ENCODE measurements at places on chromosomes 5 and 9.

DNA sequence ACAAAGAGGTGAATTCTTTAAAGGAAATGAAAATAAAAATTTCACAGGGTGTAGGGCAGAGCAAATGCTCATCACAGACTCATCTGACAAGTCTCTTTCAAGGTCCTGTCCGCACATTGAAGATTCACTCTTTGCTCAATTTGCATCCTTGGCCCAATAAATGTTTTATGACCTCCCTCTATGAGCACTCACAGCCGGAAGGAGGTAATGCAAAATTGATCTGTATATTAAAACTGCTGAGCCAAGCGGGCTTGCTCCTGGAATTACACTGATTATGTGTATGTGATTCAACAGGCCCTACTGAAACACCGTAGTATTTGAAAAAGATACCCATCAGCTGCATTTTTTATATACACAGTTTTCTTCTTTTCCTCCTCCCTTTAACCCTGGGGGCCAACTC, 246.8 kb downstream of the IZUMO3 start:
- no peak for DNase-seq

GRCh38 chr5:143638654-143639053, 173.3 kb upstream of the HMHB1 start:
- DNase-seq: no peak

GRCh38 chr5:180820788-180821321, 18.2 kb upstream of the MGAT1 start:
- DNase-seq: no peak

- peak; percentile 9 for DNase-seq
Observed at GRCh38 chr5:180521101-180521500, 26.9 kb downstream of the CNOT6 start.

GRCh38 chr9:79446523-79447307, 125.0 kb upstream of the TLE4 start:
- peak; percentile 7 for DNase-seq

DNA sequence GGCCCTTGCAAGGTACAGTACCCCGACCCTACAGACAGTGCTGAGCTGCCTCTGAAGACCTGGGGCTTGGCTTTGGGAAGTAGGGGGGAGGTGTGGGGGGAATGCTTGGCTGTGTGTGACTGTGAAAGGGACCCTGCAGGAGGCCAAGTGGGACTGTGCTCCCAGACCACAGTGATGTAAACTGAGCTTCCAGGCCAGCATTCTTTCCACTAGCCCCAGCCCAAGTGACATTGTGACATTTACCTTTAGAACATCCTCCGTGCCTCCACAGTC, 31.2 kb downstream of the HMCN2 start:
- no peak for DNase-seq

GRCh38 chr5:91722736-91723467, 339.8 kb upstream of the ARRDC3 start:
- no peak for DNase-seq

- peak; percentile 34 for DNase-seq
Observed at GRCh38 chr5:80125962-80126480, 90.9 kb downstream of the THBS4 start.

DNA sequence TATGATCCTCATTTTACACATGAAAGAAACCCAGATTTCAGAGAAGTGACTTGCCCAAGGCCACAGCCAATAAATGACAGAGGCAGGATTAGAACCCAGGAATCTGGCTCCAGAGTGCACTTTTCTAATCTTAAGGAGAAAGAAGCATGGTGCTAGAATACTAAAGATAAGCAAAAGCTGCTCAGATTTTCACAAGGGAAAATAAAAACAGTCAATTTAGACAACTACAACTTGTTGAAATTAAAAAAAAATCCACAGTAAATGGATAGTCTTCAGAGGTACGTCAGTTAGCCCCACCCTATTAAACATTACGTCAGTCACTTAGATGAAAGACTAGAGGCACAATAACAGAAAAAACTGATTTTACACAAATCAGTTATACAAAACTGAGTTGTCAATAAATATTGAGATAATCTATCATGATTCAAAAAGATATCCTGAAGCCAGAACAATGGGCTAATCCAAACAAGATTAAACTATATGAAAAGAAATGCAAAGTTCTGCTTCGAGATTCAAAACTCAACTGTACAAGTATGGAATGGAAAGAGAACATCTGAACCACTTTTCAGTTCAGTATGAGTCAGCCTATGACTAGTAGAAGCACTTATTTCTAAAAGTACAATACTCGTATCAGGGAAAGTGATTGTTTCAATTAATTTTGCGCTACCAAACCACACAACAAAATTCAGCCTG, 9.3 kb downstream of the TMEM245 start:
- no peak for DNase-seq

DNA sequence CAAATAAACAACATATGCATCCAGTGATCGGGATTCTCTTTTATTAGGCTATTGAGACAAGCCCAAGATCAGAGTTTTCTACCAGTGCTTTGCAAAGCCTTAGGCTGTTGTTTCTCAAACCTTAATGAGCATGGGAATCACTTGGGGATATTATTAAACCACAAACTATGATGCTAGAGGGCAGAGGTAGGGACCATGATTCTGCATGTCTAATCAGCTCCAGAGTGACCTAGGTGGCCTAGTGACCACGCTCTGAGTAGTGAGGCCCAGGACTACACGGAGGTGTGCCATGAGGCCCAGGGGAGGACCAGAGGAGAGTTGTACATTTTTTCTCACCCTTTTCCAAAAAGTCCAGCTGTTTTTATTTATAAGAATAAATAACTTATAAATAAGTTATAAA, 298.5 kb upstream of the TLE4 start:
- no peak for DNase-seq

DNA sequence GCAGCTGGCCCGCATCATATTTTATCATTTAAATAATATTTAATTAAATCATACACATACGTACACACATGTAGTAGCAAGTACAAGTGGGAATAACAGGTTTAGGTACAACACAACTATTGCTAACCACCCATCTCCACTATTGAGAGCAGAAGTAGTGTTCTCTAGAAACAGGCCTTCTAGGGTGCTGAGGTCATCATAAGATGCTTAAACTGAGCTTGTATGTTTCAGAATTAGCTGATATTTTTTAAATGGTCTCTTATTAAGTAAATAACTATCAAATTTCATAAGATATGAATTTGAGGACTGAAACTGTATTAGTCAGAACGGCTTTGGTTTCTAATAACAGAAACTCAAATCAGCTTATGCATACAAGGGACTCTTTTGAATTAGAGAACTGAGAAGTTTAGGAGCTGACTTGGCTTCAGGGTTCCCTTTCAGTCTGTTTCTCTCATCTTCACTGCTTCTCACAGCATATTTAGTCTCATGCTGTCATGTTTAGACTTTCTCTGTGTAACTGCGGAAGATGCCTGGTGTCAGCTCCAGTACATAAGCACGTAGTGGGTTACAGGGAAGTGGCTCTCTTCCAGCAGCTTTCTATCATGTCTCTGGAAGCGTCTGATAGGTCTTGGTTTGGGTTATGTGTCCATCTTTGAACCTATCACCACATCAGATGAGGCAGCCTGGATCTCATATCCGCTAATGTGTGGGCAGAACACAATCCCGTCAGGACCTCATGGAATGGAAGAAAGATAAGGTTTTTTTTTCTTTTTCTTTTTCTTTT, 25.0 kb upstream of the OCLN start:
- no peak for DNase-seq

DNA sequence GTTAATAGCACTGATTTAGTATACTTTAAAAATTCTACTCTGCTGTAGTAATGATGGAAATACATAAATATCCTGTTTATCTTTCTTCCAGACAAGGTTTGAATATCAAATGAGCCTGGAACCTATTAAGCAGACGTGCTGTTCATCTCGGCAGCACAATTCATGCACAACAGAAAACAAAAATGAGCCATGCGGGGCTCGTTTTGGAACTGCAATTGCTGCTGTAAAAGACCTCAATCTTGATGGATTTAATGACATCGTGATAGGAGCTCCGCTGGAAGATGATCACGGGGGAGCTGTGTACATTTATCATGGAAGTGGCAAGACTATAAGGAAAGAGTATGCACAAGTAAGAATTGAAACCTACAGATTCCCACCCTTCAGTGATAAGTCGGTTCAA, 79.1 kb upstream of the ITGA2 start:
- DNase-seq: no peak
